ENCODE measurements at places on chromosomes 6 and 20. TPM values are rescaled to one million over a fixed set of nuclear protein-coding genes. Genes with fewer than 3 reads are reported as not detected.
A peak's percentile ranks its signal among the peaks of the same experiment; 100 is the strongest.

- DNase-seq: peak; percentile 47
Measured at GRCh38 chr20:62860924-62861691, 514 bp downstream of the TCFL5 start.

- no peak for DNase-seq
Measured at GRCh38 chr20:23231561-23232218, 118.9 kb upstream of the NXT1 start.

GRCh38 chr20:14360416-14360815 is 23.0 kb upstream of the FLRT3 start:
- no peak for DNase-seq

DNA sequence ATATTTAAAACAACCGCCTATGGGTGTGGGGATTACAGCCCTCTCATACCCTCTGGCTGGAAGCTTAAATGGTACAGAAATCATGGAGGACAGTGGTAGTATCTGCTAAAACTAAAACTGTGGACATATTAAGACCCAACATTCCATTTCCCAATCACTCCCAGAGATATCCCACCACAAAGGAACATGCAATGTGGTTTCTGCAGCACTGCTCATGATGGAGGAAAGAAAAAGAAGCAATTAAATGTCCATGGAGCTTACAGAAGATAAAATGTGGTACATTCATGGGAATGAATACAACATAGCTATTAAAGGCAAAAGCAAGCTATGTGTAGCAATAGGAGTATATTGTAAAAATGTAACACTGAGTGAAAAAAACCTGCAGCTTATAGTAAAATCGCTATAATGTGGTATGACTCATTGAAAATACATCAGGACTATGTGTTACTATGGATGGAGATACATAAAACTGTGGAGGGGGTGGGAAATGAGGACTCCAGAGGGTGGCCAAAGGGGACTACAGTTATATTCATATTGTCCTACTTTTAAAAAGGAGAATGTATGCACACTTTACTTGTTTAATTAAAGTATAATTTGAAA is 22.9 kb upstream of the NNAT start:
- DNase-seq: no peak

GRCh38 chr6:150208611-150209352 is 65.9 kb downstream of the PPP1R14C start:
- no peak for DNase-seq

DNA sequence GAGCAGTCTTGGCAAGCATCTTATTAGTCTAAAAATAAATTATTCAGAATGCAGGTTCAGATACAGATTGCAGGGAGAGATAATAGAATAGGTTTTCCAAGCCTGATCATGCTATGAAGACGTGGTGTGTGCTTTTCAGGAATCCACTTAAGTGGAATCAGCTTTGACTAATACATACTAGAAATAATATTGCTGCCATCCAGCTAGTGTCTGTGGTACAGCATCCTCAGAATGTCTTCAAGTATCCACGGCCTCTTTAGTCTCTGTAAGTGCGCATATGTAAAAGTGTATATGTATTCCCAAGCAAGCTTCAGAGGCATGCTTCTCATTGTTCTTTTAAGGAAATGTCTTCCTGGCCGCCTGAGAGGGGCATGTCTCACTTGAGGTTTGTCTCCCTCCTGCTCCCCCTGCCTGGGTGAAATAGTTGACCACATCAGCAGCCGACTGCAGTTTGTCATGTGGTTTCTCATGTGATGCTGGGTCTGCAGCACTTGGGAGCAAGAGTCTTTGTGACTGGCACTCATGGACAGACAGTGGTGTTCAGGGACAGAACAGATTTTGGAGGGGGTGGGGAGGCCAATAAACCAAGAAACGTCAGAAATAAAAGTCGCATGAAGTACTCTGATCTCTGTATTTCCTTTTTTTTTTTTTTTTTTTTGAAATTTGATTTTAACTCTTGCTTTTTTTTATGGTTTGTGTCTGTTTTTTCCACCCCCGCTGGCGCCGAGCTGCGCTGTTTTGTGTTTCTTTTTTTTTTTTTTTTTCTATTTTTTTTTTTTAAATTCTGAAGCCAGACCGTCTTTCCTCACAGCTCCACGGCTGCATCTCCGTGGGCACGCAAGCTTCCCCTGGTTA is 150.8 kb downstream of the PRL start:
- peak; percentile 5 for DNase-seq

DNA sequence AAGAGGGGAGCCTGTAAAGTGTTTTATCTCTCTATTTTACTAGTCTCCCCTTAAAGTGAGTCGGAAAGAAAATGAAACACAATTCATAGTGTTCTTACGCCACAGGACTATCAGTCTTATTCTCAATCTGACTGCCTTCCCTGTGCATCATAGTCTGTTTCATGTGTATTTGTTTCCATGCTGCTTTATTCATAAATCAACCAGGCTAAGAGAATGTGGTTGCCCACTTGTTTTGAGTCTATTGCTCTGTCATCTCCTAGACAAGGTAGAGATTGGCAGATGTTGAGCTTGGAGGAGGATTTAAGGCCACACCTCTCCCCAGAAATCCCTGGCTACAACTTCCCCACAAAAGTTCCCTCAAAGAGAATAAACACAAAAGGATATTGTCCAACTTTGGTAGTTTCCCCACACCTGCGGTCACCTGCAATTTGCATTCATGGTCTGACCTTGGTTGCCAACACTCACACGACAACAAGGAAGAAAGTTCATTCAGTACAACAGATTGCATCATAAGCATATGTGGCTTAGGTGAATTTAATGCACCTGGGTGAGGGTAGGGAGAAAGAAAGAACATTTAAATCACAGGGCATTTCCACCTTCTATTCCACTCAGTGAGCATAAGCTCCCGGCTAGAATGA is 167.1 kb upstream of the FBXL4 start:
- DNase-seq: no peak

DNA sequence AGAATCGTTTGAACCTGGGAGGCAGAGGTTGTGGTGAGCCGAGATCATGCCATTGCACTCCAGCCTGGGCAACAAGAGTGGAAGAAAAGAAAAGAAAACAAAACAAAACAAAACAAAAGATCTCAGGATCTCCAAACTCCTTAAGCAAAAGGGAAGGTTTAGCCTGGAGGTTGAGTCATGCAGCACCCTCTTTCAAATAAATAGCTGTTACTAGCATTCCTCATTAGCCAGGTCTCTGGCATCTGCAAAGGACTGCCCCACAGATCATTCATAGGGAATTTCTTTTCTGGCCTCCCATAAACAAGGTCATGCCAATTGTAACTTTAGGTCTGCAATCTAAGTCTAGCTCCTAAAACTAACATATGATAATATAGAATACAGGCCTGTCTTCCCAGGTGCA is 37.2 kb downstream of the EDN1 start:
- no peak for DNase-seq

Gene SPATS1
- total RNA-seq: not detected

Gene ZFP57
- not detected for total RNA-seq

Gene SAPCD1
- total RNA-seq: 10.5 TPM

Gene GCM1
- not detected for total RNA-seq

Gene POU5F1
- 0.48 TPM for total RNA-seq

Data from activated naive CD4-positive, alpha-beta T cell treated with anti-CD3 and anti-CD28 coated beads for 36 hours (primary cell).